ENCODE measurements at places on chromosomes 4 and X.

DNA sequence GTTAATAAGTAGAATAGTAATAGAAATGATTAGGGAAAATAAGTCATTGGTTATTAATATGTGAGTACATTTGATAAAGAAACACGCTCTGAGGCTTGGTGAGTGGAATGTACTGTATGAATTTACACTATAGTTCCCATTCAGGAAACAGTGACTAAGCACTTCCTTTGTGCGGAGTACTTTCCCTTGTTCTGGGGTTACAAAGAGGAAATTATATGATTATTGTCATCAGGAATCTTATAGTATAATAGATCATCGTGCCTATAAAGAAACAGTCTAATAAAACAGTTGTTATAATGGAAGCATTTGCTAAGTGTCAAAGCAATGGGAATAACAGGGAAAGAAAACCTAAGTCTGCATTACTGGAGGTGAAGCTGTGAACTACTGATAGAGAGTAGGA, 138.0 kb downstream of the RPA4 start:
- no peak for DNase-seq

GRCh38 chr4:105815701-105816100, 79.6 kb upstream of the NPNT start:
- no peak for DNase-seq

- no peak for DNase-seq
Observed at GRCh38 chr4:15042529-15043167, 40.4 kb downstream of the CPEB2 start.

DNA sequence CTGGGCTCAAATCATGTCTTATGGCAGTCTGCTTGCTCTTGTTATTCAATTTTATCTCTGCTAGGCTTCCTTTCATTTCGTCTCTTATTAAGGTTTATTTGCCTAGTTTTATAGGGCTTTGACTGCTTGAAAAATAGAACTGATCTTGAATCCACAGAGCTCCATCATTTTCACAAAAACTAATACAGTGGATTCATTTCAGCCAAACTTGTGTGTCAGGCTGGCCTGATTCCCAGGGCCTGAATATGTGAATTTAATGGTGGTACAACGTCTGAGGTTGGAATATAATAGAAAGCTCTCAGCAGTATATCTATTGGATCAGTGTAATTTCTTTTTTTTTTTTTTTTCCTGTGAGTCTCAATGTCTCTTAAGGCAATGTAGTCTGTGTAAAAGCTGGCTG, 123.3 kb downstream of the POU4F2 start:
- no peak for DNase-seq

- no peak for DNase-seq
Observed at GRCh38 chrX:15931362-15931761, 76.7 kb upstream of the AP1S2 start.

DNA sequence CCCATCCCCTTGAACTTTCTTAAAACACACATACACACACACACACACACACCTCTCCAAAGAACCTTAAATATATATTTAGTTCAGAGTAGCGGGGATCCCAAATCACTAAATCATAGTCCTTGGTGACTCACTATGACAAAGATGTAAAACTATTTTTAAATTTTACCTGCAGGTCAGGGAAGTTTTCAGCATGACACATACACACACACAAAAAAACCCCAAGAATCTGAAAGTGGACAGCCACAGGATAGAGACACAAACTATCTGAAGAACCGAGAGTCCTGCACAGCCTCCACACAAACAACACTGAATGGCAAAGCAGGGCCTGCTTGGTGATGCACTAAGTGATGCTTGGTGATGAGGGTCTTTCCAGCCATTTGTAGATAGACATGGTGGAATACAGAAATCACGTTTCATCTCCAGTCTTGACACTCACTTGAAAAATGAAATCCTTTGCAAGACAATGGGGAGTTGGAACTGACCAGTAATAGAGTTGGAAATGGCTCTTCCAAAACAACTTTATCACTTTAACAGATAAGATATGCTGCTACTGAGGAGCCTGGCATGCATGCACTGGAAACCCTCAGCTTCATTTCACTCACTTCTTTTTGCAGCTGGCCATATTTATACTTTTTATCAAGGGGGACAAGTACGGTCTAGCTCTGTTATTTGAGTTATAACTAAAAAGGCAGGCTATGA, 307.3 kb downstream of the RAPGEF2 start:
- no peak for DNase-seq

DNA sequence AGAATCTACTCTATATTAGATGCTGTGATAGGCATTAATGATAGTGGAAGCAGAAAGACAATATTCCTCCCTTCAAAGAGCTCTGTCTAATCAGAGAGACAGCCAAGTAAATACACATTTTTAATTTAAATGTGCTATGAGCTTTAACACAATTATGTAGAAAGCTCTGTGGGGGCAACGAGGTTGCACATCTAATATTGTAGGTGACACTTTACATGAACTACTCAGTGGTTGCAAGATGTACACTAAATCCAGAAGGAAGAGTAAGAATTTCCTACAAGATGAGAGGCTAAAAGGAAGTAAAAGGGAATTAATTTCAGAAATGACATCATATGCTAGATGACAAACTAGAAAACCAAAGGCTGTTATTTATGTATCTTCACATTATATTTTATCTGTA, 120.9 kb downstream of the SPCS3 start:
- no peak for DNase-seq

DNA sequence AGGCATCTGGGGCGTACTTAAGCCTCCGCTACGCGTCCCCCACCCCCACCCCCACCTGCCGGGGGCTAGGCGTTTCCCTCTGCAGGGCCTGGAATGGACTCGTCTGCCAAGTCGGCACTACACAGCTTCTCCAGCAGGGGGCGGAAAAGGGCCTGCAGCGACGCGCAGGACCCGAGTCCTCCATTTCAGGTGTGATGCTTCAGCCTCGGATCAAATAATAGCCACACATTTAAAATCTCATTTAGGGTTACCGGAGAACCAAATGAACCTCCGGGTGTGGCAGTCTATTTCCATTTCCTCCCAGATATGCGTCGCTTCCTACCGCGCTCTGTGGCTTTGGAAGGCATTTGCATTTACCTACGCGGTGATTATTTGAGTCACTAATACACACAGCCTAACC, 2.9 kb downstream of the PAK3 start:
- DNase-seq = no peak

- no peak for DNase-seq
Observed at GRCh38 chr4:173314715-173315114, 19.4 kb downstream of the HMGB2 start.

- DNase-seq = no peak
Observed at GRCh38 chr4:110667670-110668069, 44.8 kb upstream of the PITX2 start.

DNA sequence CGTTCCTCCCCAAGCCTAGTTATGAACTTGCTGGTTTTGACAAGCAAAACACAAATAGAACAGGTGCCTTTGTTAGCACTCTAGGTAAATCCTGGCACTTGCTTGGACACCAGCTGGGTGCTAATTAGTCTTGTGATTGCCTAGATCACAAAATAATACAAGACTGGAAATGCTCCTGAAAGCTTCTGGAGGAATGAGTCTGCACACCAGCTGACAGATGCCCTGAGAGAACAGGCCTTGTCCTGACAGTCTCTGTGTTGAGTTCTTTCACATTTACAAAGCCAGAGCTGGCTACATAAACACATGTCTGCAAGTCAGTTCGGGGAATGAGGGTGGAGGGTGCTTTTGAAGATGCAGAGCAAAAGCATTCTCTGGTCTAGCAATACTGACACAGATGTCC, 93.8 kb downstream of the ELOVL6 start:
- no peak for DNase-seq

GRCh38 chrX:51894697-51895336, 1.4 kb downstream of the MAGED1 start:
- DNase-seq = no peak

DNA sequence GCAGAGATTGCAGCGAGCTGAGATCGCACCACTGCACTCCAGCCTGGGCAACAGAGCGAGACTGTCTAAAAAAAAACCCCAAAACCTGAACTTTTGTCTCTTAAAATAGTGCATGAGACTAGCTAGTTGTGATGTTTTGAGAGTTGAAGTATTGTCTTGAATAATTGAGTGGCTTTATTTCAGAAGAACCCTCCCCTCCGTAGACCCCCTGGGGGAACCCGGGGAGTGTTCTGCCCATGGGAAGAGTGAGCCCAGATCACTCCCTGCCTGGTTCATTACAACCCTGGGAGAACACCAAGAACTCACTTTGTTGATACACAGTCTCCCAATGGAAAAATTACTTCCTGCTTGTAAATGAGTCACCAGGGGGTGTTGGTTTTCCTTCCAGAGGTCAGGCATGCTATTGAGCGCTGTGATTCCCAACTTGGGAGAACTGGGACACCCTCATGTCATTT, 65.3 kb upstream of the SHISA3 start:
- no peak for DNase-seq

DNA sequence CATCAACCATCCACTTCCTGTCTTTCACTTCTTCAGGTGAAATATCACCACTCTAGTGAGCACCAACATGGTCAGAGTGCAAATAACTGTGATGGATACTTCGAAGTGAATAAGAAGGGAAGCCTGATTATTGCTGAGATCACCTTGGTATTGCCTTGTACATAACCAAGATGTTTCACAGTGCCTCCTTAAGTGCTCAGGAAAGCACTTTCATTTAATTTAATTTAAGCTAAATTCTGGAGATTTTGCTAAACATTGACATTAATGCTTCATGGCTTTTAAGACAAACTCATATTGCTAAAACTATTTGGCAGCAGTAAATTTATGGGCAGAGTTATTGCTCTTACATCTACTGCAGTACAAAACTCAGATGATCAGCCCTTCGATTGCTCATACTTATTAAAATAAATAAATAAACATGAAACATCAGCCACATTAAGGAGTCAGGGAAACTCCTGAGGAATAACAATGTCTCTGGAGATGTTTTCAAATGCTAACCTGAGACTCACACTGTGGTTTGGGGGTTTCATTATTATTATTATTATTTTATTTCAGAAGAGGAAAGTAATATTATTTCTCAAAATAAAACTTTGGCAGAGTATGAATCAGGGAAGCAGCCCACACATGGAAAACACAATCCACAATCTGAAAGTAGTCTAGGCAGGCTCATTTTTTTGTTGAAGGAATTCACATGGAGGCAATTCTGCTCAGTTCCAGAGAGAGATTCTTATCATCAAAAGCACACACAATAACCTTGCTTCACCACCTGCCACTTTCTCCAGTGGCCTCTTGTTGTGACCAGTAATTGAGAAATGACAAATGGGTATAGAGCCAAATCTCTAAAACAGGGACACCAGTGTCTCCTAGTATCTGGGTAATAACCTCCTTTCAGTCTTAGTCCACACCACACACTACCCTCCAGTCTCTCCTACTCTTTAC, 344.2 kb downstream of the MAPK10 start:
- DNase-seq = no peak

GRCh38 chr4:41454423-41454822, 83.5 kb upstream of the LIMCH1 start:
- DNase-seq = no peak

GRCh38 chrX:32871636-32872035, 339.7 kb downstream of the DMD start:
- no peak for DNase-seq

- DNase-seq = no peak
Observed at GRCh38 chr4:147829401-147830101, 97.7 kb downstream of the ARHGAP10 start.

DNA sequence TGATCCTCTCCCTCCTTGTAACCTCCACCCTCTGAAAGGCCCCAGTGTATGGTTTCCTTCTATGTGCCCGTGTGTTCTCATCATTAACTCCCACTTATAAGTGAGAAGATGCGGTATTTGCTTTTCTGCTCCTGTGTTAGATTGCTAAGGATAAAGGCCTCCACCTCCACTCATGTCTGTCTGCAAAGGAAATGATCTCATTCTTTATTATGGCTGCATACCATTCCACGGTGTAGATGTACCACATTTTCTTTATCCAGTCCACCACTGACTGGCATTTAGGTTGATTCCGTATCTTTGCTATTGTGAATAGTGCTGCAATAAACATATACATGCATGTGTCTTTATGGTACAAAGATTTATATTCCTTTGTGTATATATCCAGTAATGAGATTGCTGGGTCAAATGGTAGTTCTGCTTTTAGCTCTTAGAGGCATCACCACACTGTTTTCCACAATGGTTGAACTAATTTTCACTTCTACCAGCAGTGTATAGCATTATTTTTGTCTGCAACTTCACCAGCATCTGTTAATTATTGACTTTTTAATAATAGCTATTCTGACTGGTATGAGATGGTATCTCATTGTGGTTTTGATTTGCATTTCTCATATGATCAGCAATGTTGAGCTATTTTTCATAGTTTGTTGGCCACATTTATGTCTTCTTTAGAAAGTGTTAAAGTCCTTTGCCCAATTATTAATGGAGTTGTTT, 1030.9 kb downstream of the FSTL5 start:
- DNase-seq = no peak

DNA sequence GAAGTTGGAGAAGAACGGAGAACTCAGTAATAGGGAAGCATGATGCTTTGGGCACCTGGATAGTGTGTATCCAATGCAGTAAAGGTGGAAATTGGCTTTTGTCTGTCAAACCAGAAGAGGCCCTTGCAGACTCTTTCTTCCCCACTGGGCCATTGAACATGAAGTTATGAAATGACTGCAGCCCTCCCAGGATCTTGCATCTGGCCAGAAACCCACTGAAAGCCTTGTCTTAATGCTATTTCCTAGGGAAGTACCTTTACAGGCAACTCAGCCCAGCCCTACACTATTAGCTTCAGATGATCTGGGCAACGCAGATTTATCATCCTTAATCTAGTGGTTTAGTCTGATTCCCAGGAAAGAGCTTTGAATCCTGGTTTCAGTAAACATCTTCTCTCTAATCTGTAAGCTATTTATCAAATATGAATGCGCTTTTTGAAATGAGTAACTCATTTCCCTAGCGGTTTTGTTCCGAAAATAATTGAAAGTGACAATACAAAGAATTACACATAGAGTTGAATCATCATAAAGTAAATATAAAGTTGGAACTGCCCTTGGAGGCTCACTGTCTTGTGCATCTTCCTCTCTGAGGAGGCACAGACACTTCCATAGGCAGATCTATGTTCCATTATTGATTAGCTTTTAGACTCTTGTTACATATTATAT, 464.1 kb downstream of the IDS start:
- DNase-seq = no peak

DNA sequence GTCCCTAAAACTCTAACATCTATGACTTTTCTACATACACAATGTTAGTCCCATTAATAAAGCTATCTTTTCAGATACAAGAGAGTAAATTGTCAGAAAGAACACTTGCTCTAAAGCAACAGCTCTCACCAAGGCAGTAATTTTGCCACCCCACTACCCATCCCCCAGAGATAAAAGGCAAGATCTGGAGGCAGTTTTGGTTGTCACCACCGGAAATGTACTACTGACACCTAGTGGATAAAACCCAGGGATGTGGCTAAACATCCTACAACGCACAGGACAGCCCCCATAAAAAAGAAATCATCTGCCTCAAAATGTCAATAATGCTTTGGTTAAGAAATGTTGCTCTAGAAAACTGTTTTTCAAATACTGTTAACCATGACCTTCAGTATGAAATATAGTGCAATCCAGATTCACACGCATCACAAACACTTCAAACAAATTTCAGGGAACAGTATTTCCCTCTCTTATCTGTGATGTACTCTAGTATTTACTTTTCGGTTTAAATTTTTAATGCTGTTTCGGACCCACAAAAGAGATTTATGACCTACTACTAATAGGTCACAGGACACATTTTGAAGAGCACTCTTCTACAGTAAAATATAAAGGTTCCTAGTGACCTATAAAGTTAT, 5.1 kb downstream of the FBXL5 start:
- DNase-seq = no peak

Measured in iPS DF 19.7 (cell line).